NCI-H510A treated with DMSO at 0.1 percent for 48 hours (cell line): ENCODE measurements at places on chromosomes 1 and 21.
A peak's percentile ranks its signal among the peaks of the same experiment; 100 is the strongest.

- DNase-seq = no peak
These were observed 271.3 kb upstream of the PRMT6 start for GRCh38 chr1:106785176-106785575.

- DNase-seq = no peak
These were observed 81.8 kb upstream of the WARS2 start for GRCh38 chr1:119222271-119222670.

DNA sequence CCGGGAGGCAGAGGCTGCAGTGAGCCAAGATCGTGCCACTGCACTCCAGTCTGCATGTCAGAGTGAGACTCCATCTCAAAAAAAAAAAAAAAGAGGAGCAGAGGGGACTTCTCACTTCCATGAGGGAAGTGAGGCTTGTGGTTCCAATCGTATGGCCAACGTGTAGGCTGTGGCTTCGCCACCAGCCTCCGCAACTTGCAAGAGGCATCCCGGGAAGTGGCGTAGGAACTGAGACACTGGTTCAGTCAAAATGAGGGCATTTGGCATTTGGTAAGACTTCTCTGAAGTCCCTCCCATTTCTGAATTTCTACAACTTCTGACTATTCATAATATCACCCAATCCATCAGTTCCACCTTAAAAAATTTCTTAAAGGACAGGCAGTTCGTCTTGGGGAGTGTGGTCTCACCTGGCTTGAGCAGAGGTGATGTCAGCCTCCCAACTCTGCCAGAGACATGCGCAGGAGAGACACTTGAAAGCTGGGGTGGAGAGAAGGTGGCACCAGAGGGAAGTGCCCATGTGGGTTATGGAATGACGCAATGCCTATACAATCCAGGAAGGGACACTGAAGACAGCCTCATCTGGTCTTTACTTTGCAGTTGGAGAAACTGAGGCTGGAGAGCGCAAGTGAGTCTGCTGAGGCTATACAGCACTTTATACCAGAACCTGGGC is 17.2 kb downstream of the KAZN start:
- DNase-seq = no peak

DNA sequence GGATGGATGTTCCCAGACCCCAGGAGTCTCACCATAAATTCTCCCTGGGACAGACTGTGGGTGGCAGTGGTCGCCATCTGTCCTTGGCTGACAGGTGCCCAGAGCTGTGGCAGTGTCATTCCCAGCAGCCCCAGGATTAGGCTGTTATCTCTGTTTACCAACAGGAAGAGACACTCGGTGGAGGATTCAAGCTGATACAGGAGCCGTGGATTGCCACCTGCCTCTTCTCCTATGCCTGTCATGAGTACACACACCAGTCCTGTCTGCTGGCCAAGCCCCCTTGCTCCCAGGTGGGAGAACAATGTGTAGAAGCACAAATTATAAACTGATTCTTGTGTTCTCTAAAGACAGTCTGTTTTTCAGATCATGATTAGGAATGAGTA is 152.6 kb downstream of the ETS2 start:
- DNase-seq = no peak

- peak; percentile 67 for DNase-seq
These were observed 239.9 kb downstream of the DPYD start for GRCh38 chr1:97680894-97681293.

- DNase-seq = no peak
These were observed 77.0 kb downstream of the HMCN1 start for GRCh38 chr1:185811073-185811709.

GRCh38 chr1:104768466-104768865 is 1018.8 kb downstream of the AMY1C start:
- no peak for DNase-seq

- no peak for DNase-seq
These were observed 6.1 kb downstream of the MRPS21 start for GRCh38 chr1:150299716-150300115.

GRCh38 chr1:224781800-224782199 is 147.7 kb upstream of the DNAH14 start:
- DNase-seq = no peak

DNA sequence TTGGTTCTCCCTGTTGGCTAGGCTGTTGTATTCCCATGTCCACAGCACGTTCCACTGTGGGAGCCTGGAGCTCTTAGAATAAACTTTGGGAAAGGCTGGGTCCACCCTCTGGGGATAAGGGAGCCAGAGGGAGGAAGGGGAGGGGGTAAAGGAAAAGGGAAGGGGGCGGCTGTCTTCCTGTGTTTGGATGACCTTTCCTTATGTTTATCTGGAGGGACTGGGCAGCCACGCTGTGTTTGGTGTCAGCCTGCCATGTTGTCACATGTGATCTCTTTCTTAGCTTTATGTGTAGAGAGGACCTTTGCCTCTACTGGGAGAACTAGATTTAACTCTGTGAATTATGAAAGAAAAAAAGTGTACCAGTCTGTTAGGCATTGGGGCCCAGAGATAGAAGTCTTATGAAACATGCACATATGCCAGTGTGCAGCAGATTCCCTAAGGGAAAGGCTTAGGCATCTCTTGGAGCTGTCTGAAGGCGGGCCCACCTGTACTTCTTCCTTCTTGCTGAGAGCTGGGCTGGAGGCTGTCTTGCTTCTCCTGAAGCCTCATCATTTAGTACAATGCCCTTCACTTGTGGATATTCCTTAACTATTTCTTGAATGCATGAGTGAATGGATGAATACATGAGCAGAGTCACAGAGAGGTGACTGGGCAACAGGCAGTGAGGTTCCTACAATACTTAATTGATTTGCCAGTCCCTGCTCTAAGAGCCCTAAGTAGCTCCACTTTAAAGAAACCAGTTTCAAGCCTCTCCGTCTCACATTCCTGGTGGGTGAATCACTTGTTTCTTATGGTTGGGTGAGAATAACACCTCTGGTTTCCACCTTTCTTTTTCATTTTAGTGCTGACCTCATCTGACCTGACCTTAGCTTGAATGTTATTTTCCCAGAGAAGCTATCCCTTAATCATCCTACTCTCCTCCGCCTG is 62.5 kb upstream of the ARHGAP29 start:
- DNase-seq = no peak

DNA sequence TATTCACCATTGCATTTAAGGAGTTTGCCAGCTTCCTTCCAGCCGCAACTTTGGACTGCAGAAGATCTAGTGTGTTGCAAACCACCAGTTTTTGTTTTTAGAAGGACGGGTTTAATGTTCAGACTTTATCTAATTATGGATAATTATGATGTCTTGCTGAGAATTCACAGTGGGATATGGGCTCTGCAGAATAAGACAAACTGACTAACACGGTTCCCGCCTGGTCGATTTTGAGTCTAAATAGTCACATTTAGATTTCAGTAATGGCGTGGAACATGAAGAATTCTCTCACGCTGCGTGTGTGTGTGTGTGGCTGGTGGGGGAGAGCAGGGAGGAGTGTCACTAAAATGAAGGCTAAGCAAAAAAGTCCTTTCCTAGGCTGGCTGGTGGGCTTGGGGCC is 48.5 kb upstream of the DMRTB1 start:
- no peak for DNase-seq

DNA sequence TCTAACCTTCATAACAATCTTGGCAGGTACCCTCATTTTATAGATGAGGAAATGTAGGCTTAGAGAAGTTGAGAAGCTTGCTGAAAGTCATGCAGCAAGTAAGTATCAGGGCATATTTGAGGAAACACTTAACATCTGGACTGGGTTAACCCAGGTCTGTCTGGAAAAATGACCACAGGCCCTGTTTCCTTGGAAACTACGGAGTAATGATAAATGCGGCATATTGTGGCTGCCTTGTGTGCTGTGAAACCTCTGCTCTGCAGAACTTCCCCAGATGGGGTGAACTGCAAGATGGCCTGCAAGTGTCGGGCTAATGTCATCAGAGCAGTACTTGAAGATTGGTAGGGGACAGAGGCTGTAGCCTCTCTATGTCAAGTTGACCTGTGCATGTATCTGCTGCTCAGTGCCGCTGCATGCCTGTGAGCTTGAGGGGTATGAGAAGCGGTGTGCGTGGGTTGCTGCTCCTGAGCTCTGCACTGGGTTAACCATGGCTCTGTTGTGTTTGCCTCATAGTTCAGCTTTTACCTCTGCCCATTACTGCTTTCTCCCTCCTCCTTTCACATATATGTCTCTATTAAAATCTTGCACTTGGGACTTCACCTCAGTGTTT is 83.1 kb downstream of the WDR3 start:
- no peak for DNase-seq

- no peak for DNase-seq
These were observed 103.9 kb upstream of the KCND3 start for GRCh38 chr1:112093372-112093694.

GRCh38 chr1:210397252-210397651 is 68.5 kb downstream of the HHAT start:
- DNase-seq = no peak

- DNase-seq = peak; percentile 40
These were observed 513 bp downstream of the PBX1 start for GRCh38 chr1:164559342-164560051.

GRCh38 chr1:22918644-22919043 is 54.0 kb downstream of the LACTBL1 start:
- DNase-seq = no peak

DNA sequence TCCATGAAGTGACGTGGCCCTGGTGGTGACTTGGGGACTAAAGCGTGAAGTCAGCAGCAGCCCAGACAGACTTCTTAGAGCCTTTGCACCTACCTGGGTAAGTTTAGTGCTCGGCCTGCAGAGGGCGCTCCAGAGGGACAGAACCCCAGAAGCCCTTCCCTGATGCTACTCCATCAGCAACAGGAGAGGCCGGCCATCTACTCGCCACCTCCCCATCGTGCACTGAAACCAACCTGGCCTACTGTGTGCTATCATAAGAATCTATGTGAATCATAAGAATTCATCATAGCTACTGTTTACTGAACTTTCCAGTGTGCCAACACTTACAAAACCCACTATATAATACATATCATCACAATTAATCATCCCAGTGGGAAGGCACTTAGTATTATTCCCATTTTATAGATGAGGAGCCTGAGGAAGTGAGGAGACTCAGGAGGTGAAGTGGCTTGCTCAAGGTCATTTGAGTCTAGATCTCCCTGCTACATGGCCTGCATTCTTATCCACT is 7.9 kb upstream of the EDN2 start:
- peak; percentile 87 for DNase-seq

DNA sequence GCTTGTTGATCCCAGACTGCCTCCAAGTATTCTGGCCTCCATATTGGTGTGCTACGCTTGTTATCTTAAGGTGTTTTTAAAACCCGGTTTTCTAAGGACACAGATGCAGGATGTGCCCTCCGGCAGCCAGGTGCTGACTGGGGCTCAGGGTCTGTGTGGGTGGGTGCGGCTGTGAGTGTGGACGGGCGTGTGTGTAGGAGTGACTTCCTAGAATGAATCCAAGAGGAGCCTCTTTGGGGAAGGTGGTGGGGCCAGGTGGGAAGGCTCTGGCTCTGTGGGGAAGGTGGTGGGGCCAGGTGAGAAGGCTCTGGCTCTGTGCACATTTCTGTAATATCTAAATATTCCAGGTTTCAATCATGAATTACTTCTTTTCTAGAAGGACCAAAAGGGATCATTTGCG is 12.8 kb upstream of the TSPEAR start:
- DNase-seq = no peak

GRCh38 chr1:35924838-35925237 is 6.1 kb upstream of the AGO3 start:
- no peak for DNase-seq

- no peak for DNase-seq
These were observed 76.9 kb upstream of the RNPC3 start for GRCh38 chr1:103448560-103448959.

- DNase-seq = peak; percentile 67
These were observed 2.7 kb upstream of the PRKACB start for GRCh38 chr1:84141182-84142003.

DNA sequence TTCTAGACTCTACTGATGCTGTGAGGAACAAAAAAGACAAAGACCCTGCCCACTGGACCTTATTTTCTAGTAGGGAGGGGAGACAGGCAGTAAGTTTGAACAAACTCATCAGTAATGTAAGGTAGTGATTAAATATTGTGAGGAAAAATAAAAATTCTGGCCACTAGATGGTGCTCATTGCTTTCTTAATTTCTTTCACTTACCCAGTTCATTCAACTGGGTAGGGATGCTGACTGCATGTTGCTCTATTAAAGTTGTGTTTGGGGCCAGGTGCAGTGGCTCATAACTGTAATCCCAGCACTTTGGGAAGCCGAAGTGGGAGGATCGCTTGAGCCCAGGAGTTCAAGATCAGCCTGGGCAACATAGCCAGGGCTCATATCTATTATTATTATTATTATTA is 6.3 kb upstream of the KYAT3 start:
- peak; percentile 97 for DNase-seq

- DNase-seq = no peak
These were observed 26.9 kb upstream of the DPT start for GRCh38 chr1:168755800-168756418.

- DNase-seq = no peak
These were observed 2.5 kb downstream of the AGO4 start for GRCh38 chr1:35810096-35810881.

- DNase-seq = no peak
These were observed 4.1 kb upstream of the LCE7A start for GRCh38 chr1:152855661-152856060.

GRCh38 chr1:174556392-174556791 is 108.6 kb downstream of the GPR52 start:
- DNase-seq = no peak

DNA sequence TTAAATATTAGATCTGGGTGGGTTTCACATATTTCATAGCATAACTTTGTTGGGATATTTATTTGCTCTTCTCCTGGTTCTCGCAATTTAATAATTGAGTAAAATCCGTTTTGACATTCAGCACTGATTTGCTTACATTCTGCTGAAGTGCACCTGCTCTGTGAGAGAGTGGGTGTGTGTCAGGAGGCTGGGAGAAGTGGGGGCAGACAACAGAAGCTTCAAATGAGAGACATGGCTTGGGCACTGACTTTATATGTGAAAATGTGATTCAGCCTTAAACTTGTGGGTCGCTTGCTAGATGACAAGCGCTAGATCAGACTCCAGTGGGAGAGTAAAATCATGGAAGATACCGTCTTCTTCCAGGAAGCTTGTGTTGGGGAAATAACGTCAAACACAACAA is 32.4 kb upstream of the KCNA2 start:
- no peak for DNase-seq

DNA sequence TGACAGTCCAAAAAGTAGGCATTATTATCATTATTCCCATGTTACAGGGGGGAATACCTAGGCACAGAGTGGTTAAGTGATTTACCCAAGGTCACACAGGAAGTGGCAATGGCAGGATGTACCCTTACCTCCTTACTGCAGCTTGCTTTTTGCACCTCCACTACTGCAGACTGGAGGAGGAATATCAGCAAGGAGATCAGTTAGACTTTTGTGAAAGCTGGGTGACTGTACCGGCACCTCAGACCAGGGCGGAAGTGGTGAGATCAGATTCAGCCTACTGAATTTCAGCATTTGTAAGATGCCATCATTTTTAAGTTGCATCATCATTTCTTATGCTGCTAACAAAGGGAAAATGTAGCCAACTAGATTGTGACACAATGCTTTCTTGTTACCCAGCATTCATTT is 4.5 kb downstream of the ADARB1 start:
- DNase-seq = no peak

GRCh38 chr1:23977854-23978191 is 2.3 kb downstream of the SRSF10 start:
- no peak for DNase-seq
